ENCODE measurements at places on chromosomes 7 and 10.

DNA sequence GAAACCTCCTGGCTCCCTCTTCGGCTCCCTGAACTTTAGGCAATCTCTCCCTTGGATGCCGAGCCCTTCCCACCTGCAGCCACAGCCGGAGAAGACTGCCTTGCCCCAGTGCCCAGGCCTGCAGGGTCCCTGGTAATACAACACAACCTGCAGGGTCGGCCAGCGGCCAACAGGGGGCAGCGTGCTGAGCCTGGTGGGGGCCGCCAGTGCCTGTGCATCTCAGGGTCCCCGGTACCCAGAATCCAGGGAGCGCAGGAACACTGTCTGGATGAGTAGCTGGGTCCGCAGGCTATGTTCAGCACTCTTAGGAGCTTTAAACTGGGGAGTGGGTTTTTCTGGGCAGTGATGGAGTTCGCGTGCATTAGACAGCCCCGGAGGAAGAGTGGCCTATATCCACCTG, 17.5 kb upstream of the C10orf71 start:
- no peak for DNase-seq

DNA sequence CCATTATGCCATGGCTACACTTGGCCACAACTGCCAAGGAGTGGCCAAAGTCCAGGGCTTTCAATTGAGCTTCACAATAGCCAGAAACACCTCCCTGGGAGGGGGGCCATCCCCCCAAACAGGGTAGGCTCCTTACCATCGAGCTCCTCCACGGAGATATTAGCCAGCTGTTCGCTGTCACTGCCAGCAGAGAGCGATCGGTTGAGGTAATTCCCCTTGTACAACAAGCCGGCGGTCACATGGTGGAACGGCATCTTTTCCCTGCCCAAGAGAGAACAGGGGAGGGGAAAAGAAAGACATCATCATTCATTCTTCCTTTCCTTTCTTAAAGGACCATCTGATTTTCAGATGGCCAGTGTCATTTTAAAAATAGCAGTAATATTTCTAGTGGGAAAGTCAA, 133.6 kb downstream of the CALN1 start:
- no peak for DNase-seq

DNA sequence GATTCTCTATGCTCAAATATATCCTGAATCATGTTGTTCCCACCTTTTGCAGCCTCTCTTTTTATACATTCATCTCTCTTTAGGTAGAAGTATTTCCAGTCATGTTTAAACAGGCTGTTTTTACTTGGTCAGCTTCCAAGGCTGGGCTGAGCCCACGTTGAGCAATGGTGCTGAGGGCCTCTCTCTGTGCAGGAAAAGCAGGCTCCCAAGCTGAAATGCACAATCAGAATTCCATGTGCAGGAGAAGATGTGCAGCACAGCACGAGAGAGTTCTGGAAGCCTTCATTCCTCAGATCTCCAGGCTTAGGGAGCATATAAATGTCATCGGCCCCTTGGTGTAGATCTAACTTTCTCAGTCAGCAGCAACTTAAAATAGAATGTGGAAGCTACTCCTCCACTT, 588.5 kb downstream of the TNS3 start:
- DNase-seq = no peak

DNA sequence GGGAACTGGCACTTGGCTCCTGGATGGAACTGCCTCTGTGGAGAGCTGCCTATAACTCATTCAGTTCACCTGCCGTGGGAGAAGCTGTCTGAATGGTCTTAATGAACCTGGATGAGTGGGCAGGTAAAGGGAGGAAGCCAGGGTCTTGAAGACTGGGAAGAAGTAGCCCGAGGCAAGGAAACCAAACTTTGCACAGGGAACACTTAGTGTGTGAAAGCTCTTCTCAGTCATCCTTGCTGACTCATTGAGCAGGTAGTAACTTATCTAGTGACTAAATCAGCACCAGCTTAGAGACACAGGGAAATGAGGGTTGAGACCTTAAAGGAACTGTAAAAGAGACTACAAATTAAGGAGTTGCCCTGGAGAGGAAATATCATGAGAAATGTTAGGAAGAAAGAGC, 9.9 kb downstream of the LRRC4 start:
- no peak for DNase-seq

DNA sequence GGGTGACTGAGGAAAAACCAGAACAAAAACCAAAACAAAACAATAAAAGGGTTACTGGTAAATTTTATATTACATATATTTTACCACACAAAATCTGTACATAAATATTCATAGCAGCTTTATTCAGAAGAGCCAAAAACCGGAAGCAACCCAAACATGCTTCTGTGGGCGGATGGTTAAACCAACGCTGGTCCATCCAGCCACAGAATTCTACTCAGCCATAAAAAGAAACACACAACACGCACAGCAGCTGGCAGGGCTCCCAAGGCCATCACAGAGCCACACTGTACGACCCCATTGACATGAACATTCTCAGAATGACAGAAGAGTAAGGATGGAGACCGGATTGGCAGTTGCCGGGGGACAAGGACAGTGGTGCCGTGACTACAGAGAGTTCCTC, 83.6 kb downstream of the PROSER2 start:
- no peak for DNase-seq

DNA sequence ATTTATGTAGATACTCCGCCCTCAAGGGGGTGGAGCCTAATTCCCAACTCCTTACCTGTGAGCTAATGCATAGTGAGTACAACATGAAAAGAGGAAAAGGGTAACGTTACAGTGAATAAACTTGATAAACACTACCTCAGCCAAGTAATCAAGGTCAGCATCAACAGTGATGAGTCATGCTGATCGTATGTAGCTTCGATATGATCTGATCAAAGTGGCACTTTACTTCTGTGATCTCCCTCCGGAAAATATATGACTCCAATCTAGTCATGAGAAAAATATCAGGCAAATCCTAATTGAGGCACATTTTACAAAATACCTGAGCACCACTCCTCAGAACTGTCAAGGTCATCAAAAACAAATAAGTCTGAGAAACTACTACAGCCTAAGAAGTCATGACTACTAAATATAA, 70.4 kb downstream of the VTI1A start:
- DNase-seq = no peak

- no peak for DNase-seq
Observed at GRCh38 chr7:158272509-158273137, 315.0 kb downstream of the PTPRN2 start.

DNA sequence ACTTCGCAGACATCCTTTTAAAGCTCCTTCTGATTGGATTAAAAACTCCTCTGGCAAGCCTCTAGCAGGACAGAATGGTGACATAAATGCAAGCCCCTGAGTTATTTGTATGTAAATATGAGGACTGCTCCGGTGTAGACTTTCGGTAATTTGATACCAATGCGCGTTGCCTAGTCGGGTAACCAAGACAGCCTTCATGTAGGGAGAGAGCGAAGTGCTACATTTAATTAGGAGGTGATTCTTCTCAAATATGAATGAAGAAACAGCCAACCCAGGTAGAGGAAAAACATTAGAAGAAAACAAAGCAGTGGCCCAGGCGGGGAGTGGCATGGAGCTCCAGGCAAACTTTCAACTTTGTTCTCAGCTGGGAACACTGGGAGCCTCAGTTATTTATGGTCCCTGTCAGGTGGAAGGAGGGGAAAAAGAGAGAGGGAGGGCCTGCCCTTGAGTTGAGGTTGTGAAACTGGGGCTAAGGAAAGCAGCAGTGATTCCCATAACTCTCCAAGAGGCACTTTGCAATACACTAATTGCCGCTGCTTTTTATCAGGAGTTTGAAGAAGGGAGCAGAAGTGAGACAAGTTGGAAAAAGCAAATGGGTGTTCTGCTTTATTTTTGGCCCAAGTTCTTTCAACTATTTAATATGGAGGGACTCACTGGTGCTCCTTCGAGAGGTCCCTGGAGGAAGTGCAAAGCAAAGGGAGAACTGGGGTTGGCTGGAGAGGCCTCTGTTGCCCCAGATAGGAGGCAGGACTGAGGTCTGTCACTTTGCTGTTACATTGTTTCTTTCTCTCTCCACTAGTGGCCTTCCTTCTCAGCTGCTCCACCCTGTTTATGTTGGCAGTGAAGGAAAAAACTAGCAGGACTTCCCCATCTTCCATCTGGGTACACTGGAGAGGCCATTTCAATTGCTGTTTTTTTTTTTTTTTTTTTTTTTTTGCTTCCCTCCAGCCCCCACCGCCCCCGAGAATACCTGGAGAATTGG, 234.6 kb upstream of the CCDC6 start:
- DNase-seq = no peak

- DNase-seq = no peak
Observed at GRCh38 chr10:47060993-47061500, 149.8 kb downstream of the PTPN20 start.

- no peak for DNase-seq
Observed at GRCh38 chr10:69492746-69493462, 41.6 kb downstream of the TSPAN15 start.

DNA sequence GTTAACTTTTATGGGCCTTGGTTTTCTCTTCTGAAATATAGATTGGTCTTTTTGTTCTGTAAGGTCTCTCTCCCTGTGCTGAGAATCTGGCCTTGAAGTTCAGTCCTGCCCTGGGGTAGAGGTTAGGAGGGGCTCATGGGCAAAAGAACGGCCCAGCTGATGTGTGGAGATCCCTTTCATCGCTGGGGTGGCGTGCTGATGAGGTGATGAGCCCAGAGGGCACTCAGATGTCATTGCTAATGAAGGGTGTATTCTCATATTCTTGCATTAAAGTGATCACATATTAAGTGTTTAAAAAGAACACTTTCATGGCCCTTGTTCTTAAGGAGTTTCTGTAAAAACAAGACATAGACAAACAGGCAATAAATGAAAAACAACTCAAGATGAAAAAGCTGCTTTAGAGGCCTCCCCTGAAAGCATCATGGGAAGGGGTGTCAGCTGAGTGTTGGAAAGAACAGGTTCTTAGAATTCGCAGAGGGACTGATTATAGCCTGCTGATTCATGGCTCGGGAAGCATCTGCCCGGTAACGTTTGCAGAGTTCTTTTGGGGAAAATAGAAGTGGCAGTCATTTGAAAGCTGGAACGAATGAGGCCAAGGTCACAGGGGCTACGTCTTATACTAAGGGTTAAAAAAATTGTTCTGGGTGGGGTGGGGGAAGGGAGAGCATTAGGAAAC, 72.5 kb upstream of the GPR158 start:
- DNase-seq = no peak

DNA sequence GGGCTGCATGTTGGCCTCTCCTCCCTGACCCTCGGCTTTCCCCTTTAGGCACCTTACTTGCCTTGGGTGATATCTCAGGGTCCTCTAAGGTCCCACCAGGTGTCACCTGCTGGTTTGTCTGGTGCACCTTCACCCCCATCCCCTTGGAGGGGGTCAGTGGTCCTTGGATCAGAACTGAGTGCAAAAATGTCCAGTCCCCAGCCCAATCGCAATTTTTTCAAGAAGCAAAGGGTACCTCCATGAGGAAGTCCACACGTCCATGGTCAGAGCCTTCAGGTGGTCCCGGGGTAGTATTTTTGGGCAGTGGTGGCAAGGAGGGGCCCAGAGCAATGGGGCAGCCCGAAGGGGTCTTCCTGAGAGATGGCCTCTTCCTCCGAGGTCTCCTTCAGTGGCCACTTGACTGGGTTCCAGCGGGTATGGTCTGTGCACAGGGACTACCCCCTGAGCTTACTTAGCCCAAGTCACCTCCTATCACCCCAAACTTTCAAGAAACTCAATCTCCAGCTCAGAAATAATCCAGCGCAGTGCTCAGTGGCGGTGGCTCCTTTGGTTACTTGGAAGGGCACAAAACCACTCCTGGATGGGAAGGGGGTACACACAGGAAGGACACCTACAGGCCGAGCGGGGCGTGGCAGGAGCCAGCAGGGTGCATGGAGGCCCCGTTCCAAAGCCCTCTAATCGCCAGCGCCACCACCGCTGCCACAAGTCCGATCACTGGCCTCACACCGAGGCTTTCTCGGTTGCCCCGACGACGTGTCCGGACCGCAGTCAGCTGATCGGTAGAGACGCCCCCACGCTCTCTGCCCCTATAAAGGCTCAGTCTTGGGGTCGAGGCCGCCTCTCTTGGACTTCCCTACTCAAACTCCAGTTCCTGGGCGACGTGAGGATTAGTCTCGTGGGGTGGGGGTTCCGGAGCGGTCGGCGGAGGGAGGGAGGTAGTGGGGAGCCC, 4.5 kb downstream of the SAP25 start:
- DNase-seq = no peak

- DNase-seq = no peak
Observed at GRCh38 chr10:13651969-13652720, 65.4 kb downstream of the PRPF18 start.

DNA sequence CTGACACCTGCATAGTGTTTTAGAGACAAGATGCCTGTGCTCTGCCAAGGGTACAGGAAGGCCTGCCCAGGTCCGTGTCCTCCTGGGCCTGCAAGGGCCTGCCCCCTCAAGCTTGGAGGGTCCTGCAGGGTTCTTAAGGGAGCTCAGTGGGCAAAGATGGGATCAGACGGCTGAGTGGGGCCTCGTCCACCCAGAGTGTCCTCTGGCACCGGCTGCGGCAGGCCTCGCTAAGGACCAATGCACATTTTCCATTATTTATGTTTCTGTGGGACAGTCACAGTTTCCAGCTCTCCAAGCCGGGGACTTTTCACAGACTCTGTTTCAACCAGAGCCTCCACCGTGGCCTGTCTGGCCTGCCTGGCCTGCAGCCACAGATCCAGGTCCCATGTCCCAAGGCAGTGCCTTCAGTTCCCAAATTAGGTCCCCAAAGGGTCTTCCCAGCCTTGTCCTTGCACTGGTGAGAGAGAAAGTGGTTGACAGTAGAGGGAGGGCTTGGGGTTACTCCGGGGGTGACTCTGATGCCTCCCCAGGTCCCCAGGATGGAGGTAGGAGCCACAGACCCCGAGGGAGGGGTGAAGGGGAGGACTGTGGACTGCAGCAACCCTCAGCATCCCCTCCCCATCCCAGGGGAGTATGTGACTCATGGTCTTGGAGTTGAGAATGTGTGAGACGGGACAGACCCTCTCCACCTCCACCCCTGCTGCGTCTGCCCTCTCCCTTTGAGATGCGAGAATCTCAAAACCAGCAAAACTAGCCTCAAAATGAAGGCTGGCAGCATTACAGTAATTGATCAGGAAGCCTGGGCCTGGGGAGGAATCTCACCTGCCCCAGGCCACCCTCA, 14.8 kb downstream of the MYL10 start:
- no peak for DNase-seq

DNA sequence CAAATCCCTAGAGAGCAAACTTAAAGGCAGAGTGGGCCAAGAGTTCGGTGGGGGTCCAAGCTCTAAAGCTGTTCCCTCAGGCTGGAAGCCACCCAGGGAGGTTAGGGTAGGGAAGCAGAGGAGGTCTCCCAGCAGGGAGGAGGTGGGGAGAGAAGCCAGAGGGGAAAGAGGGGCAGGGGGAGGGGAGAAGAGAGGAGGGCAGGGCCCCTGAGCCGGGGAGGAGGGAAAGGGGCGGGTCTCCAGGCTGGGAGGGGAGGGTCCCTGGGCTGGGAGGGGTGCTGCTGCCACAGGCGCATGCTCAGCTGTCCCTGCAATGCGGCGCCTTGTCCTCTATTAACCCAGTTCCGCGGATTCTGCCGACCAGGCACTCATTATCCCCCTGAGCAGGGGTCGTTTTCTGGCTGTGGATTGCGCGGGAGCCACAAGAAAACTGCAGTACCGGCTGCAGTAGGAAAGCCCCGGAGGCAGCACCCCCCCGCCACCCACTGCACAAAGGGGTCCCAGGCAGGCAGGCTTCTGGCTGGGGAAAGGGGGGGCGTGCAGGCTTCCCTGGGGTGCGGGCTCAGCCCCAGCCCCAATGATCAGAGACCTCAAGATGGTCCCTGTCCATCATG, 49.3 kb downstream of the CAMK2B start:
- no peak for DNase-seq

GRCh38 chr10:27911011-27911410, 87.9 kb downstream of the ODAD2 start:
- no peak for DNase-seq

GRCh38 chr10:99984211-99985034, 25.3 kb downstream of the DNMBP start:
- no peak for DNase-seq
